ENCODE measurements at places on chromosomes 12 and 14.

- DNase-seq: no peak
These were observed 8.9 kb upstream of the EEA1 start for GRCh38 chr12:92938018-92938417.

DNA sequence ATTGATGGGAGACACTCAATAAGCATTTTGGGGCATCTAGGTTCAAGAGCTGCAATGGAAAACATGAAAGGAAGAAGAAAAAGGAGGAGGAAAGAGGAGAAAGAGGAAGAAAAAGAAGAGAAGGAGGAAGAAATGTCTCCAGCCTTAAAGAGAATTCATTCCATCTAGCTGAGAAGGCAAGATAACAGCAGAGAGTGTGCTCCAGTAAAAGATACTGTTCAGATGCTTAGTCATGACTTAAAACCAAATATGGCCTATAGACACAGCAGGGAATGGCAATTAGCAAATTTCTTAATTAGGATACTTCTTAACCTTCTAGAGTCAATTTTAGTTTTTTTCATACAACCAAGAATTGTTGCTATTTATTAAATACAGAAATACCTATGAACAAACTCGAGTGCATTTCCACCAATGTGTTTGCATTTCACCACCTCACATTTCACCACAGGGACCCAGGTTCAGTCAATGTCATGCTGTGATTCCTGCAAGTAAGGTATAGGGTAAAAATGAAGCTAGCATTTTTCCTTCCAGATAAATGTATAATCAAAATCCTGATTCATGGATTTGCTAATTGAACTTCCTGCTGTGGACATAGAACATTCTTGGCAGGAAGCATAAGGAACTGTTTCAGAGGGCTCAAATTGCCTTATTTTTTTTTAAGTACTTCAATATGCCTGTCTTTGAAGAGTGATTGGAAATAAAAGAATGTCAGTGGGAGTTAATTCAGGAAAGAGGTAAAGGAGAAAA lies 177.8 kb downstream of the RPS29 start:
- no peak for DNase-seq

GRCh38 chr12:53045696-53046045 lies 4.2 kb upstream of the TNS2 start:
- DNase-seq: no peak

- DNase-seq: no peak
These were observed 235.9 kb downstream of the ERC1 start for GRCh38 chr12:1226951-1227350.

DNA sequence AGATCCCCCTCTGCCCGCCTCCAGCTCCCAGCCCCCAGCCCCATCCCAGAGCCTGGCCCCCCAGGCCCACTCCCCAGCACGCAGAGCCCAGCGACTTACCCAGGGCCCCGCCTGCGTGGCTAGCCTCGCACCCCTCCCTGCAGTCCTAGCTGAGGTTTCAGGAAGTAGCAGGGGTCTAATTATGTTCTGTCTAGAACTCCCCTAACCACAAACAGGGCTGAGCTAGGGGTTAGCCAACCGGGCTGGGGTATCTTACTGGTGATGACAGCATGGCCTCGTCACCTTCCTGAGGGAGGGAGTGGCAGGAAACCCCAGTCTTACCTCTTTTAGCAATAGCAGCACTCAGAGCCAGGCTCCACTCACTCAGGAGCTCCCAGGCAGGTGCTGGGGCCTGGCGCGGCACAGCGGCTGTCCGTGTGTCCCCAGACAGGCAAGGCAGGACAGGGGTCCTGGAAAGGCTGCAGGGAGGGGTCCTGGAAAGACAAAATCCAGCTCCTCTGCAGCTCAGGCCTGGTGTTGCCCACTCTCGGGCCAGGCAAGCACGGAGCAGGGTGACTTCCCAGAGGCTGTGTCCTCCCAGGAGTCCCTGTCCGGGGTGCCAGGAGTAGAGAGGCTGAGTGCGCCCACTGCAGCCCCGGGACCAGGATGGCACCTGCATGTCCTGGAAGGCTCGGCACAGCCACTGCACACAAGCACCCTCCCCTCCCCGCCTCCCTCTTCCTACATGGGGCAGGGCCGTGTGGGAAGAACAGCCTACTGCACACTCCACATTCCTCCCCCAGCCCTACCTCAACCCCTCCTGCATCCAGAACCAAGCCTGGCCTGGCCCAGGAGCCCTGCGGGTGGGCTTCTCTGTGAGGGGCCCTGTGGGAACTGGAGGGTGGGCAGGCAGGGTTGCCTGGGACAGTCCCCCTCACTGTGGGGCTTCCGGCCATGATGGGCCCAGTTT lies at the start of gene GPR132:
TSS of gene GPR132 (minus strand) at position 151 of the 949 bp plus-strand sequence. CDS start 10,010 bp downstream, outside the sequence.
- DNase-seq: no peak

DNA sequence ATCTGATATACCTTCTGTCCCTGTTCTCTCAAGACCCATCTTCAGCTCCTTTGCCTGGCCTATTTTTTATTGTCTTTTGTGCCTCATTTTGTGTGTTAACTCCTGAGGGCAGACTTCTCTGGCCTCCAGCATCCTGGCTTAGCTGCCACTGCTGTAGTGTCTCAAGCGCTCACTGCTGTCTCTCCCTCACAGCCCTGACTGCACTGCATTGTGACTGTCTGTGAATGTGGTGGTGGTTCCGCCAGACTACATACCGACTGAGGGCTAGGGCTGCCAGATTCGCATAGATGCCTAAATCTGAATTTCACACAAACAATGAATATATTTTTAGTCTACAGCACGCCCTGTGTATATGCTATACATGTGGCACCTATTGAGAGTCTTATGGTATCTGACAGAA lies 1088.9 kb upstream of the TMEM132C start:
- no peak for DNase-seq

- no peak for DNase-seq
These were observed 448.3 kb downstream of the PCNX1 start for GRCh38 chr14:71355324-71356201.
